ENCODE measurements at places on chromosomes 3 and 15.

DNA sequence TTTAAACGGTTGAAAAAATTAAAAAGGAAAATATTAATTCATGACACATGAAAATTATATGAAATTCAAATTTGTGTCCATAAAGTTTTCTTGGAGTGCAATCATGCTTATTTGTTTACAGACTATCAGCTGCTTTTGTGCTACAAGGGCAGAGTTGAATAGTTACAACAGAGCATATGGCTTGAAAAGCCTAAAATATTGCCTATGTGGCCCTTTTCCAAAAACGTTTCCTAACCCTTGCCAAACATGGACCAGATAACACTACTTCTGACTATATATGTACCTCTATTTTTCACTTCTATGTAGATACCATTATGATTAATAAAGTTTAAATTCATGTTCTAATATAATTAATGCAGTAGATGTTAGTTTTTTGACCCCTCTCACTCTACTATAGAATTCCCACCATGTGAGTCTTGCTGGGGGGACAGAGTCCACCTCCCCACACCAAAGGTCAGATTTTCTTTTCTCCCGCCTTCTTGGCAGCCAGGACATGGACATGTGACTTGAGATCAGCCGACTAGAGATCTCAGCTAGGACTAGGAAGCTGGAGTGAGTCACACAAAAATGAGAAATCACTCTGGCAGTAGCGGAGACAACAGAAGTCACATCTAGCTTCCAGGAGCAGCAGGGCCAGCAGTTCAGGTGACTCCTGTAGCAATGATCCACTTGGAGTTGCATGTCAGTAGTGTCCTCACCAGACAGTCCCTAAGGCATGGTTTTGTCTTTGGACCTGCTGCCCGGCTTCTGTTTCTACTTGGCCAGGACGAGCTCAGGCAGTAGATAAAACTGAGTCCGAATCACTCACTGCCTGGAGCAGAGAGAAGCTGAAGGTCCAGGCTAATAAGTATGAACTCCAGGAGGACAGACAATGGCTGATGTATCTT lies 22.4 kb downstream of the CIAO2A start:
- DNase-seq = peak; percentile 84

DNA sequence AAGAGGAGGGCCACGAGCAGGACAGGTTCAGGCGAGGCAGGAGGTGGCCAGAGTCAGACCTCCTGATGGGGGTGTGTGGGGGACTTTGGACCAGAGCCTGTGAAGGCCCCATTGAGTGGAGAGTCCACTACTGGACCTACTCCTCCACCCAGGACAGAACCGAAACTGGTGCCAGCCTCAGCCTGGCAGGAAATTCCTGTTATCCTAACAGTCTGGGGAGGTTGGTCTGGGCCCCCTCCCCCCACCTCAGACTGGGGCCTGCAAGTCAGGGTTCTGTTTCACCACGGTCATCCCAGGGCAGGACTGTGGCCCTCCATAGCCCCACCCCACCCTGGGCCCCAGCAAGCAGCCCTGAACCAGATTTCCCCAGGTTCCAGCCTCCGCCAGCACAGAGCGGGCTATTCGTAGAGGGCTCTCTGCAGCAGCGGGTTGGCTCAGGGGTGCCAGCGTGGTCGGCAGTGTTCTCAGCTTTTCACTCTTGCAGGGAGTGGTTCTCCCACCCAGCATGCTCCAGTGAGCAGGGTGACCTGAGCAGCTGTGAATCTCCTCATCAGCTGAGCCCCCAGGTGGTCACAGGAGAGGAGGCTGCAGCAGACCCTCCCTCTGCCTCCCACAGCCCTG lies 217.3 kb downstream of the TBC1D2B start:
- no peak for DNase-seq

DNA sequence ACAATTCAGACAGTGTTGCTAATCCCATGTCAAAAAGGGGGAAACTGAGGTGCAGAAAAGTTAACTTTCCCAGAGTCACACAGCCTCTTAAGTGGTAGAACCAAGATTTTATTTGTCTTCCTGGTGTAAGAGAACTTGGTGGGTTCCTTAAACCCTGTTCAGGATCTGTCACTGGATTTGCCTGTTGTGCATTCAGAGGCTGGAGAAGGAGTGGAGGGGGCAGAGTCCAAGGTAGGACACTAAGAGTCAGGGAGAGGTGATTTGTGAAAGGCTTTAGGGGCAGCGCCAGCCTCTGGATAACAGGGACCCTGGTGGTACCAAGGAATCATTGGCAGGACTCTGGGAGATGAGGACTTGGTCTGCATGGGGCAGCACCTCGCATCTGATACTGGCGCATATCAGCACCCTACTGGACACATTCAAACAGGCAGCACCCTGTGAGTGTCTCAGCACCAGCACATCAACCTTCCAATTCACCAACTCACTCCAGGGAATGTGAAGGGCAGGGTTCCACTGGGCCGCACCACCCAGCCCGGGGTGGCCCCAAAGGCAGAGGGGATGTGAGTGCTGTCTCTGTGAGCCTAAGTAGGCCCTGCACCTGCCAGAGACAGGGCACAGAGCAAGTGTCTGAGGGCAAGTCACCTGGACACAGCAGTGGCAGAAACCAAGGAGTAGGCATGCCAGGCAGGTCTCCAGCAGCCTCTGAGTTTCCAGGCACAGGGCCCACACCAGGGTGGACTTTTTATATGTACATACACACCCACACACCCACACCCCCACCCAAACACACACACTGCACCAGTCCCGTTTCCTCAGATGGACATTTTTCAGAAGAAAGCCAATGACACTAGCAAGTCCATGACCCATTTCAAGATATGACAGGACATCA lies 71.6 kb downstream of the LIPC start:
- DNase-seq = no peak

- no peak for DNase-seq
Observed at GRCh38 chr3:73215281-73215680, 153.8 kb downstream of the EBLN2 start.

GRCh38 chr3:73774645-73775044 lies 149.9 kb upstream of the PDZRN3 start:
- no peak for DNase-seq

GRCh38 chr15:40325700-40326099 lies 2.2 kb downstream of the INAFM2 start:
- DNase-seq = peak; percentile 74

DNA sequence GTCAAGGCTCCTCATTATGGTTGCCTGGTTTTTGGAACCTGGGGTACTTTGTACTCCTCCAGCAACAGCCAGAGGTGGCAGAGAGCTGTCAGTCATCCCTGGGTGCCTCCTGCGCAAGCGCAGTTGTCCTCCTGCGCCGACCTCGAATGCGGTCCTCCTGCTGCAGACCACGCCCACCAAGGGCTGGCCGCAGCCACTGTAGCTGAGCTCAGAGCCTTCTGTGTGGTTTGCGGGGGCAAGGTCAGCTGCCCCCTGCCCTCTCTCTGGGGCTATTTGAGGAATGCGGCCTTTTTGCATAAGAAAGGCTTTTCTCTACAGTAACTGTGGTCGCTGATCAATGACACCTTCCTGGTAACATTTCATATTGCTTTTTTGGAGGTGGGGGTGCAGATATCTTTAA lies 131.3 kb upstream of the SNRPN start:
- DNase-seq = no peak

- DNase-seq = no peak
Observed at GRCh38 chr3:124775877-124776276, 45.6 kb downstream of the UMPS start.

DNA sequence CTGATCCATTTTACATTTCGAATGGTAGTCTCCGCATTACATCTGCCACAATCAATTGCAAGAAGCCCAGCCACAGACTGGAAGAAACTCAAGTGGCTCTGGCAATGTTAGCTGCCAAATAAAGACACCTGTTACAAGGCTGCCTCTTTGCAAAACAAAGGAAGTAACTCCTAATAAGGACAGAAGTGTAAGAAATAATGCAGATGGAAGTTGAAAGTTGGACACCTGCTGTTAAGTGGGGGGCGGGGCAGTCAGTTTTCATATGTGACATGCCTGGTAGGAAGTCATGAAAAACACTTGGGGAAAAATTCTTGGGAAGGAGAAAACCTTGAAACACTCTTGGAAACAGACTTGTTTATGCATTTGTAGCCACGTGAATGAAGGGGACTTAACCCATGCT lies 54.1 kb upstream of the ATP2C1 start:
- no peak for DNase-seq

DNA sequence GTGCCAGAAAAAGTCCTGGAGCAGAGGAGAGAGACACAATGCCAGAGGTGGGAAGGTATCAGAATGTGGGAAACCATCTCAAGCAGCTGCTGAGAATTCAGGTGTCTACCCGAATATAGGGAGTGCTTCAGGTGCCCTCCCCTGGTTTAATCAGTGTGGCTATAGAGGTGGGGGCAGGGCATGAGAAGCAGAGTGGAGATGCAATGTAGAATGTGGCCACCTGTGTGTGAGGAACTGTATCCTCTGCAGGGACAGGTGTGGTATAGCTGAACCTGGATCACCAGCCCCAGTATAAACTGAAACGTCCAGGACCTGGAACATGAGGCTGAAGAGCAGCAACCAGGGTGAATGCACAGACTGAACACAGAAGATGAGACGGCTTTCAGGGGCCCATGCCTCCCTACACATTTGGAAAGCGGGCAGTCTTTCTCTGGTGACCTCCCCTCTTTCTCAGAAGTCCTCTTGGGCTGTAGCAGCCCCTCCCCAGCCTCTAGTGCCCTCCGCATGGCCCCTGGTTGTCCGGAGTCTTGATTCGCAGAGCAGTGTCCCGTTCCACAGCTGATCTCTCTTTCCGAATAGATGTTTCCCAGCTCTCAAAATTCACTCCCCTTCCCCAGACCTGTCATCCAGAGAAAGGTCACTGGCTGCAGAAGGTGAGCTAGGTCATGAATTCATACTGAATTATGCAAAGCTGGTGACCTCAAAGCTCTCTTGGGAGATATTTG lies 103.1 kb downstream of the ABHD5 start:
- DNase-seq = no peak

- no peak for DNase-seq
Observed at GRCh38 chr15:101313041-101313761, 18.2 kb upstream of the SNRPA1 start.

DNA sequence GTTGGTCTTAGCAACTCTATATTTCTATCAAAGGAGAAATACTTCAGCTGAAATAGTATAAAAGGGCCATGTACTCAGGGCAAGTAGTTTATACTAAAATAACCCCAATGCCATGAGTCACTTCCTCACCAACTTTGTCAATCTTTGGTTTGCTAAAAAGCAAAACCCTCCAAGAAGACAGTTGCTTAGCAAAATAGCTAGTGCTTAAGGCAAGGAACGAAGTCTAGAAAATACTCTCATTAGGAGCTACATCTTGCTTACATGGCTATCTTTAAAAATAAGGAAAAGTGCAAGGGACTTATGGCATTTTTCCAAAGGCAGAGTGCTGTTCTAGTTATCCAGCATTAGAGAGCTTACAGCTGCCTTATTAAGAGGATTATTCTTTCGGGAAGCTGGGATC lies 28.4 kb downstream of the P3H2 start:
- DNase-seq = peak; percentile 72

DNA sequence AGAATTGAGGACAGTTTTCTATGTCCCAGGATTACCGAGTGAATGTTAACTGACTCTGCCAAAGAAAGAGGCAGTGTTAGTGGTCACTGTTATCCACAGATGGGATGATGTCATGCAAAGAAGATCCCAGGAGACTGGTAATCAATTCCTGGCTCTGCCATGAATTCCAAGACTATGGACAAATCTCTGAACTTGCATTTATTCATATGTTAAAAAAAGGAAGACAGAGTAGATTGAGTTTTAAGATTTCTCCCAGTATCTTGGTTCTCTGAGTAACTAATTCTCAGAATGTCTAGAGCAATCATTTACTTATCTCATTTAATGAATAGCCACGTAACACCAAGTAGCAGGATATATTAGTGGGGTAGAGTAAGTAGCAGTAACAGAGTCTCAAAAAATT lies 11.5 kb upstream of the MAP3K13 start:
- no peak for DNase-seq

DNA sequence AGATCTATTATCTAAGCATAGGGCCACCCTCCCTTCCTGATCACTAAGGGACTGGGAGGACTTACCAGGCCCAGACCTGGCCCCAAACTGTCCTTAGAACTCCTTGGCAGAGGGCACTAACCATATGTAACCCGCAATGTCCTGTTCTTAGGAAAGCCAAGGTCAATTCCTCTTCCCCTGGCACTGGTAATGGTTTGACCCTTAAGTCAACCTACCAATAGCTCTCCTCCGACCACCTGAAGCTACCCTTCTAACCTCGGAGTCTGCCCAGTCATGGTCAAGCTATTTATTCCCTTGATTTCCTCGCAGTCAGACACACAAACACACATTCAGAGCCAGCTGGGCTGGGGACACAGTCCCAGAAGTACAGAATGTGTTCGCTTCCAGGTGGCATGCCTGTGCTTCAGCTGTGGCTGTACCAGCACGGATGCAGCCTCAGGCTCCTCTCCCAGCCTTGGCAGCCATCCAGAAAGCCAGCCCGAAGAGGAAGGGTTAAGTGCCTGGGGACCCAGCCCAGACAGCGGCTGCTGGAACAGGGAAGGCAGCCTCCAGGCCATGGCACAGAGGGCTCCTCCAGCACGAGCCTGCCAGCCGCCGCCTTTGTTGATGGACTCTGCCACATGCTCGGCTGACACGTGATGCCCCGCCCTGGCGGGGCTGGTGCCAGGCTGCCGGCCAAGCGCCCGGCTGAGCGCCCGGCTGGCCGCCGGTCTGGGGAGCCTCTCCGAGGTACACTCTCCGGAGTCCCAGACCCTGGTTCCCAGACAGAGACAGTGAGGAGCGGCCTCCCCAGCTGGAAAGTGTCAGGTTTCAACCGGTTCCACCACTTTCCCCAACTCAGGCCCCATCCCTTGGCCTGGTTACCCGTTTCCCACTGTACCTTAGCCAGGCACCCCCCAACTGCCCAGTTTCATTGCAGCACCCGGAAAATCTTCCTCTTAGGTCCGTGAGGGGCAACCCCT lies 5.5 kb downstream of the BMF start:
- DNase-seq = no peak

DNA sequence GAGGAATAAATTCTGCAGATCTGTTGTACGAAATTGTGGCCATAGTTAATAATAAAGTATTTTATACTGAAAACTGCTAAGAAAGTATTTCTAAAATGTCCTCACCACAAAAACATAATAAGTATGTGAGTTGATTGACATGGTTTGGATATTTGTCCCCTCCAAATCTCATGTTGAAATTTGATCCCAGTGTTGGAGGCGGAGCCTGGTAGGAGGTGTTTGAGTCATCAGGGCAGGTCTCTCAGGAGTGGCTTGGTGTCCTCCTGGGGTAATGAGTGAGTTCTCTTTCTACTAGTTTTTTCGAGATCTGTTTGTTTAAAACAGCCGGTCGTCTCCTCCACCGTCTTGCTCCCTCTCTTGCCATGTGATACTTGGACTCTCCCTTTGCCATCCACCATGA lies 424.1 kb upstream of the KCNMB2 start:
- no peak for DNase-seq

- DNase-seq = no peak
Observed at GRCh38 chr3:194313560-194314387, 37.4 kb downstream of the CPN2 start.

DNA sequence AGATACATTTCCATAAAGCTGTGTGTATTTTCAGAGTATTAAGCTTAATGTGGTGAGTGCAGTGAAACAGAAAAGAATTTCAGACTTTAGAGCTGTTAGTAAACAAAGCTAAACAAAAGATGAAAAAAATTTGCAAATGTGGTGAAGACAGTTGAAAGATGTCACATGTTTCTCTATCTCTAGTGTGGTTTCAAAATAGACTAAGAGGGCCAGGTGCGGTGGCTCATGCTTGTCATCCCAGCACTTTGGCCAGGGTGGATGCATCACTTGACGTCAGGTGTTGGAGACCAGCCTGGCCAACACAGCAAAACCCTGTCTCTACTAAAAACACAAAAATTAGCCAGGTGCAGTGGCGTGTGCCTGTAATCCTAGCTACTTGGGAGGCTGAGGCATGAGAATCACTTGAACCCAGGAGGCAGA lies 466.0 kb upstream of the NR2F2 start:
- no peak for DNase-seq

- peak; percentile 61 for DNase-seq
Observed at GRCh38 chr3:186209810-186210752, 101.2 kb upstream of the ETV5 start.
